ENCODE measurements at places on chromosomes 7 and 10.

DNA sequence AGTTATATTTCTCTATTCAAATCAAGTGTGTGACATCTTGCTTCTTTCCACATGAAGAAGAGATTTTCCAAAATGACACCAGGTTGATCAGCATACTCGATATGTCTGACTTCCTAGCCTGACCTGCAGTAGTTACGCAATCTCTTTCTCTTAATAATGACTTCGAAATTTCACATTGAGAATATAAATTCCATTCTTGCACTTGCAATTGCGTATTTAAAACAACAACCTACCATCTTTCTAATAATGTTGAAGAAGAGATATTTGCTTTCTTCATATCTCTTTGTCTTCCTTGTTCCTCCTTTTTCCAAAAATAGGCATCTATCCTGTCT is 276.3 kb downstream of the CSTF2T start:
- no peak for DNase-seq

GRCh38 chr10:63421591-63421990 is 44.2 kb downstream of the JMJD1C start:
- DNase-seq, result no peak

DNA sequence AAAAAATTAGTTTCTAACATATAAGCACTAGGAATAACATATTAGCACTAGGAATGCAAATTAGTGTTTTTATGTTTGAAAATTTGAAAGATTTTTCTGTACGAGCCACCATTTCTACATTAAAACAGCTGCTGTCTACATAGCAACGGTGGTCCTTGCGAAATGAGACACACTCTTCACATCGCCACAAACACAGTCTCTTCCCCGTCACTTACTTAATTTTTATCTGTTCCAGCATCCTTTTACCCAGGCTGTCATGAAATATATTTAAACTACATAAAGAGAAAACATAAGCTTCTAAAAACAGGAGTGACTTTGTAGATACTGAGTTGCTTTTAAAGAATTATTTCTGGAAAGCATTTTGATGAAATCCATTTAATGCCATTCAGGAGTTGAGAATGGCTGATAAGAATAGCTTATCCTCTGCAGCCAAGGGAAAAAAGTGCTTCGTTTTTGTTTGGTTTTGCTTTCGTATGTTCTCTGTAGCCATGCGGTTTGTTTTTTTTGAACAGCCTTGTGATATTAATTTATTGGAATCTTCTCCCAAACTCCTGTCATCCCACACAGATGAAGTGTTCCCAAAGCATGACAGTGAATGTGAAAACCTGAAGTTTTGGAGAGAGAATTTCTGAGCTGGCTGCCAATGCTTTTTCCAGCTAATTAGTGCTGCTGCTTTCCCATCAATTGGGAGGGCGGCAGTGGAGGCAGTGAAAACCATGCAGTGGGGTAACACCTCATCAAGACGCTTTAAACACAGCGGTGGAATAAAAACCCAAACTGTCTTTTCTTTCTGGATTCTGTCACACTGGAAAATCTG is 603.7 kb upstream of the ADARB2 start:
- no peak for DNase-seq

DNA sequence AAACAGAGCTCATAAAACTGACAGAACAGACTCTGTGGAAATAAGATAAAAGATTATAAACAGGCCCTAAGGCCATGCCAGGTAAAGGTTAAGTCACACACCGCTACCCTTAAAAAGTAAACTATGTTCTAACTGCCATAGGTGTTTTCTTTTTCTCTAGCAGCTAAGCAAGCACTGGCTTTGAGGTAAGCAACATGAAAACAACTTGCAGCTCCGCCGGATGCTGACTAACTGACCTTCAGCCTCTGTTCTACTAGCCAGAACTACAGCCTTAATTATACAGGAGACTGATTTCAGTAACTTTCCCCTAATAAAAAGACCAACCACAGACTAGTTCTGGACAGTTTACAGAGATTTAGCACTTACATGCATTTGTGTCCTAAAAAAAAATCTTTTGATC is 708.3 kb downstream of the CCSER2 start:
- DNase-seq, result no peak

DNA sequence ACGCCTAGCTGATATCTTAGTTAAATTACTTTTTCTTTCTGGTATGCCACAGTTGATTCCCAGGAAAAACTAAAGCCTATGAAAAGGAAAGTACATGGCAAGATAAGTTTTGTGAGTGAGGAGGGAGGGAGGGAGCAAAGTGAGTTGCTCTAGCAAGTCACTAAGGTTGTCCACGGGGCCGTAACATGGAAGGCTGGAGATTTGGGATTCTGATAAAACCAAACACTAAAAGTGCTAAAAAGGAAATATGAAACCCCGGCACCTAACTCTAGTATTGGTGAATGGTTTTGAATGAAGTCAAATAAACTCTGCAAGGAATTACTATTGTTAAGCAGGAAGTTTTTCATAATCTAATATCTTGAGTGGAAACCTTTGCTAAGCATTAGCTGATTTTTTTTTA is 1.7 kb downstream of the AGR2 start:
- no peak for DNase-seq

DNA sequence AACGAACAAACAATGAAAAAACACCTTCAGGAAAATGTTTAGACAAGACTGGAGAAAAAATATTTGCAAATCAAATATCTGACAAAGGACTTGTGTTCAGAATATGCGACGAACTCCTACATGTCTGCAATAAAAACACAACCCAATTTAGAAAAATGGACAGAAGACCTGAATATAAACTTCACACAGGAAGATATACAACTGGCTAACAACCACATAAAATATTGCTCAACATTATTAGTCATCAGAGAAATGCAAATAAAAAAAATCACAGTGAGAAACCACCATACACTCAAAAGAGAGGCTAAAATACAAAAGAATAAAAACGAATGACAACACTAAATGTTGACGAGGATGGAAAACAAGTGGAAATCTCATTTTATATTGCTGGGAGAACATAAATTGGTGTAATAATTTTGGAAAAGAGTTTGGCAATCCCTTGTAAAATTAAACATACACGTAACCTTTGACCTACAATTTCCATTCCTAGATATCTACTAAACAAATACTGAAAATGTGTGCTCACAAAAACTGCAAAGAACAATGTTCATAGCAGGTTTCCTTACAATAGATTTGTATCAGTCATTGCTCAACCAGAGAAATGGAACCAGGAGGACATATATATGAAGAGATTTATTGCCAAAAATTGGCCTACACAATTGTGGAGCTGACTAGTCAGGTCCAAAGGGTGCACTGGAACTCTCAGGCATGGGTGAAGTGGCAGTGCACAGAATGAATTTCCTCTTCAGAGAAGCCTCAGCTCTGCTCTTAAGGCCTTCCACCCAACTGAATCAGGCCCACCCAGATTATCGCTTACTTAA is 82.9 kb upstream of the OGDHL start:
- DNase-seq, result no peak

DNA sequence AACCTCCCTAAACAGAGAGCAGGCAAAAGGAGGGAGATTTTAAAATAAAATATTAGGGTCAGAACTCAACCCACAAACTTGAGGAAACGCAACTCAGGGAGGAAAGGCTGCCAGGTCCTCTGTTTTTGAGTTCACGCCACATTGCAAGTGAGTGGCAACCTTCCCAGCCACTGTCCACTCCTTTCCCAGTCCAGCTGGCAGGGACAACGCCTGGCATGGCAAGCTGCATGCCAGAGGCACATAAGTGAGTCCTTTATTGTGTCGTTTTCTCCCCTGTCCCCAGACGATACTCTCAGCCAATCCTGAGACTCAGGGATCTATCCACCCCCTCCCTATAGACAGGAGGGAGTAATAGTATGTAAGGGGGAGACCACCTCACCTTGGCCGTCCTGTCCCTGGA is 22.4 kb downstream of the FBXW4 start:
- no peak for DNase-seq

Data from activated T-helper 1 cell treated with anti-CD3 and anti-CD28 coated beads, Interleukin-2, amount 50 U/mL, for 16 hours (primary cell).